ENCODE measurements at places on chromosomes 16 and 17. TPM values are rescaled to one million over a fixed set of nuclear protein-coding genes. Genes with fewer than 3 reads are reported as not detected.

GRCh38 chr16:67104845-67105244, 4.9 kb upstream of the PHAF1 start:
- DNase-seq, result no peak

- DNase-seq, result no peak
These were observed 24.2 kb downstream of the ZNF652 start for GRCh38 chr17:49337884-49338283.

GRCh38 chr16:28610595-28611191, 849 bp upstream of the SULT1A1 start:
- no peak for DNase-seq

The LRRC75A gene
- 9.7 TPM for total RNA-seq

The PRCD gene
- 0.86 TPM for total RNA-seq

DNA sequence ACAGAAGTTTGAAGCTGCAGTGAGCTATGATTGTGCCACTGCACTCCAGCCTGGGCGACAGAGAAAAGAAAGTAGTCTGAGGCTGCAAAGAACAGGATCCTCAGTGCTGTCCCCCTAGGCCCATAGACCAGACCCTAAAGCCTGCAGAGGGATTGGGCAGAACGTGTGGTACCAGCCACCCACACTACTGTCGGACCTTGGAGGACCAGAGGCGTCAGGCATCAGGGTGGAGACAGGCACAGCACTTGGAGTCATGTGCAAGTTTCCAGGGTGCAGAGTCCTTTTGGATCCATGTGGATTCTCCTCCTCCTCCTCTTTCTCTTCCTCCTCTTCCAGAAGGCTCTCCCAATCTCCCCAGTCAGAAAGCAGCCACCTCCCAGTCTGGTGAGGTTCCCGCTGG, 2.2 kb downstream of the SDR42E2 start:
- no peak for DNase-seq

Measured in progenitor cell of endocrine pancreas (in vitro differentiated cells).